ENCODE measurements at places on chromosomes 1 and 21.

GRCh38 chr1:232335261-232335660 is 294.7 kb downstream of the SIPA1L2 start:
- DNase-seq = no peak

- no peak for DNase-seq
Measured at GRCh38 chr1:222918801-222919477, 104.1 kb downstream of the DISP1 start.

DNA sequence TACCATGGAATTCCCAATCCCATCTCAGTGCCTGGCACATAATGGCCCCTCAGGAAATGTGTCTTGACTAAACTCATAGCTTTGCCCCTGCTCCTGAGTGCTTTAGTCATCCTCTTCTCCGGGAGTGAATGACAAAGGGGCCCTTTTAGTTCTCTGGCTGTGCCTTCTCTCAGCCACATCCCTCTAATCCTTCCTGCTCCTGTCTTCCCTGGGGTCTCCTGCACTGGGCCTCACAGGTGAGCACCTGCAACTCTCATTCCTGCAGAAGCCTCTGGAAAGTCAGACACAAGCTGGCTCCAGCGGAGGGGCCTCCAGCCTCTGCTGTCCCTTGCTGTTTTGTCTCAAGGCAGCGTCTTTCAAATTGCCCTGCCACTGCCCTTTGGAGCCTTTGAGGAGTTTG is 14.0 kb upstream of the ETV3L start:
- peak; percentile 53 for DNase-seq

DNA sequence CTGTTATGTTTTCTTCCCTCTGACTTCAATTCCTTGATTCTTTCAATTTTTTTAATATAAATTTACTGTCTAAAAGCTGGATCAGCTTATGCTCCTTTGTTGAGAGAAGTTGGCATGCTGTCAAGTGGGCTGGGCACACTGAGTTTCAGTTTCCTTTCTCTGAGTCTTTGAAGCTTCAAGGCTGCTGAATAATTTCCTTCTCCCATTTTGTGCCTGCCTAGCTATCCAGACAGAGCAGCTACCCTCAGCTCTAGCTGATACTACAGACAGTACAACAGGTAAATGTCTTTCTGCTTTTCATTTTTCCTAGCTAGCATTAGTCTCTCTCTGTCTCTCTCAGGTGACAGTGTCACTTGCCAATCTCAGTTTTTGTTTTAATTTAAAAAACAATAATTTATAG is at the start of gene IFI44:
TSS of gene IFI44 (plus strand) at position 204 of the 400 bp plus-strand sequence. CDS start 365 bp downstream, outside the sequence.
- DNase-seq = peak; percentile 26

DNA sequence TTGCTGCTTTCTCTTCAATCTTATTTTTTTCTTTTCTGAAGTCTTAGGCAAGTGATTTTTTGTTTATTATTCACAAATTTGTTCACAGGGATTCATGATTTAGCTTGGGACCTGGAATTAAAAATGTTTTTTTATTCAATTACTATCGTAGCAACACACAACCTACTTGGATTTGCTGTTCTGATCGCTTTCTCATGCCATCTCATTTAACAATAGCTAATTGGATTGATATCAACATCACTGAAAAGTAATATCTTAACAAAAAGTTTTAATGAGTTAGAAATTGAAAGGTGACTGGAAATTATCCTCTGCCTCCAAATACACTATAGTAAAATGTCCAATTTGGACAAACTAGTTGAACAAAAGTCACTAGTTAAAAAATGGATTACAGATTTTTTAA is 32.4 kb downstream of the MAP3K21 start:
- no peak for DNase-seq

DNA sequence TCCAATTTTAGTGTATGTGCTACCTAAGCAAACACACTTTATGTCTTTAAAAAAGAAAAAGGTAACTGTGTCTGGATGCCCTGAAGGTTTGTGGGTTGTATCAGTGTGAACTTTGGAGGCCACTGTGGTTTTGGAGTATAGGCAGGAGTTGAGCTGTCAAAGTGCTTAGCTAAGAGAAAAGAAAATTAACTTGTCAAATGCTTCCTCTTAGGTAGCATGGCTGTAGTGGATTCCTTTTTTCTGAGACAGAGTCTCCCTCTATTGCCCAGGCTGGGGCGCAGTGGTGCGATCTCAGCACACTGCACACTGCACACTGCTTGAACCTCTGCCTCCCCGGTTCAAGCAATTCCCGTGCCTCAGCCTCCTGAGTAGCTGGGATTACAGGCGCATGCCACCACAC is 11.2 kb upstream of the SLC41A1 start:
- no peak for DNase-seq

- no peak for DNase-seq
Measured at GRCh38 chr1:107979926-107980325, 14.9 kb upstream of the VAV3 start.

DNA sequence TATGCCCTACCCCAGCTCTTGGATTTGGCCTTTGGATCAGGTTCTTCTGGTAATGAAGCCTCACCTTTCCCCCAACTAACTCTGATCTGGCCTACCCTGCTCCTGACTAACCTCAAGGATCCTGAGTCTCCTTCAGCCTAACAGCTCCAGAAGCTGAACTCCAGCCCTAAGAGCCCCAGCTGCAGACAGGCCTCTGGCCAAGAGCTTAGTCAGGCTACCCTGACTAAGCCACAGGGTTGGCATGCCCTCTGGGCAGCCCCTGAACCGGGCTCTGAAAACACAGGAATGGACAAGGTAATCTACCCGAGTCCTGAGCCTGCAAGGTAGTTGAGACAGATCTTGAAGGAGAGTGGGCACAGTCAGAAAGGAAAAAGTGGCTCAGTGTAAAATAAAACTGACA is 29.4 kb downstream of the COA7 start:
- DNase-seq = no peak

- DNase-seq = no peak
Measured at GRCh38 chr1:231666220-231666936, 39.8 kb downstream of the DISC1 start.

DNA sequence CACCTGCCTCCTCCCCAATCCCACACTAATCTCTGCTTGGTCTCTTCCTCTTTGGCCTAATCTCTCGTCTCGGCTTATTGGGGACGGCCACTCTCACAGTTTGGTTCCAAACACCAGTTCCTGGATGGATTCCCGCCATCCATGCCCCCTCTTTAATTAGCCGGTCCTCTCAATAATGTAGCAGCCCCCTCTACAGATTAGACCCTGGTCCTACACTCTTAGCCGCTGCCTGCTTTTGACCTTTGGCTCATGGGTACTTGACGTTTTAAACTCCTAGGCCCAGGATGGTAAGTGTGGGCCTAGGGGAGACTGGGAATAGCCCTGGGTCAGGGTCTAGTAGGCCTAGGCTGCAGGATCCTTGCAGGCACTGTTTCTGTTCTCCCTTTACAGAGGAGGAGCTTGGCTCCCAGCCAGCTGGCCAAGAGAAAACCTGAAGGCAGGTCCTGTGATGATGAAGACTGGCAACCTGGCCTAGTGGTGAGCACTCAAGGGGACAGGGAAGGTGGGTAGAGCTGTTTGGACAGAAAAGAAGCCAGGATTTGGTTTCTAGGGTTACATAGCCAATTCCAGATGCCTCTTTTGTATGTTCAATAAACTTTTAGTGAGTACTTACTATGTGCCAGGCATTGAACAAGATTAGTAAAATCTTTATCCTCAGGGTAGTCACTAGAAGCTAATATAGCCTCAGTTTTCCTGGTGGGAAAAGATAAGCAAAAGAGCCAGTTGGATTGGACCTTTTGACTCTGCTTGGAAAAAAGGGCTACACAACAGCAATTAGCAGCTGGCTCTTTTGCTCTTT is 758 bp downstream of the RAD54L start:
- DNase-seq = peak; percentile 74

DNA sequence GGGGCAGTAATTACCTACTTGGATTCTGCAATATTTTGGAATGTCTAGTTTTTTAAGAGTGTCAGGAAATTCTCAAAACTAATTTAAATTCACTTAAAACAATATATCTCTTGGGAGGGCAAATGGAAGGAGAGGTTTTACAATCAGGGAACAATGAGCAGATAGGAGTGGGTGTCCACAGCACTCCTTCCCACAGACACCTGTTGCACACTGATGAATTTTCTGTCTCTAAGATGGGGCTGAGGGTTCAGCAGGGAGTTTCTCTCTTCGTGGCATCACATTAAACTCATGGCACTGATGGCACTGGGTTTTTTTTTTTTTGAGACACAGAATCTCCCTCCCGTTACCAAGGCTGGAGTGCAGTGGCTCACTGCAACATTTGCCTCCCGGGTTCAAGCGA is 5.5 kb downstream of the PHF13 start:
- DNase-seq = no peak

GRCh38 chr1:4063516-4063915 is 163.4 kb upstream of the C1orf174 start:
- no peak for DNase-seq

- DNase-seq = peak; percentile 32
Measured at GRCh38 chr1:216183007-216183406, 240.2 kb downstream of the USH2A start.
